GDM1 (cell line): ENCODE measurements at places on chromosomes 1 and 21.

- DNase-seq = no peak
Measured at GRCh38 chr1:92030656-92031107, 897 bp downstream of the EPHX4 start.

DNA sequence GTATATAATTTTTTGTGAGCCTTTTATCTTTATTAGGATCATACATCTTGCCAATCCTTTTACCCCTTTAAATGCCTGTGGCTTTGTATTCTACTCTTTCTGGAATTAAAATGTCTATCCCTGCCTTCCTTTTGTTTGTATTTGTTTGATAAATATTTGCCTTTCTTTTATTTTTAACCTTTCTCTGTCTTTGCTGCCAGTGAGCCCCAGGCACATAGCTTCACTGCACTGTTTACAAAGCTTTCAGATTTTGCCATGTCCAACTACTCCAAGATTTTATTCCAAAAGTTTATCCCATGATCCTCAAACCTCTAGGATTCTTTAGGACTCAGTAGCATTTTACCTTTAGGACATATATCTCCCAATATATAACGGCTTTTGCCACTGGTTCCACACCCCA, 281.2 kb downstream of the PAPPA2 start:
- DNase-seq = no peak

GRCh38 chr1:36851595-36851994, 182.7 kb downstream of the GRIK3 start:
- DNase-seq = no peak

GRCh38 chr1:72063364-72064044, 218.8 kb downstream of the NEGR1 start:
- DNase-seq = no peak

DNA sequence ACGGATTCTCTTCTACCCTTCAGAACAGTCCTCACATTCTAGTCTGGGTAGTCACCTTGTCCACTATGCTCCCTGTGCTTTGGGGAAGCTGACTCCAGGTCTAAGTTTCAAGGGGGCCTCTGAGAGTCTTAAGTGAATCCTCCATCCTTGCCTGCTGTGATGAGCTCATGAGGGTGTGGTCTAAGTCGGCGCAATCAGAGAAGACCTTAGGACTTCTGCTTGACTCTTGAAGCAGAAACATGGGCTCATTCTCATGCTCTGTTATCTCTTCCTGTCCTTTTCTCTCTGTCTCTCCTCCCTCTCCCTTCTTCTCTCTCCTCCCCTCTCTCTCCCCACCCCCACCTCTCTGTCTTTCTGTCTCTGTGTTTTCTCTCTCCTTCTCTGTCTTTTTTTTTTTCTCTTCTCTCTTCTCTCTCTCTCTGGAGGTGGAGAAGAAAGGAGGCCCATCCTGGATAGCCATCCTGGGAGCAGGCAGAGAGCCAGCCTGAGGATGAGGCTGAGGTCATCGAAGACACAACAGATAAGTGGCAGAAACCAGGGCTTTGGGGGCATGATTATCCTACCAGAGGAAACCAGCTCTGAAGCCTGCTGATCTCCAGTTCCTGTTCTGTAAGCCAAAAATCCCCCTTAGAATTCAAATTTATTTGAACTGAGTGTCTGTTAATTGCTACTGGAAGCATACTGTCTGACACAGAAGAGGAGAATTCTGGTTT, 245.6 kb downstream of the SIPA1L2 start:
- no peak for DNase-seq
